ENCODE measurements at places on chromosomes 2 and 18. TPM values are rescaled to one million over a fixed set of nuclear protein-coding genes. Genes with fewer than 3 reads are reported as not detected.
A peak's percentile ranks its signal among the peaks of the same experiment; 100 is the strongest.

The PFN4 gene
- 1.9 TPM for polyA plus RNA-seq

The UGT1A3 gene
- not detected for polyA plus RNA-seq

The LNPK gene
- 31.9 TPM for polyA plus RNA-seq

The EML6 gene
- polyA plus RNA-seq, result 8.5 TPM

The HRH4 gene
- 0.07 TPM for polyA plus RNA-seq

The FAM228A gene
- polyA plus RNA-seq, result 1.0 TPM

DNA sequence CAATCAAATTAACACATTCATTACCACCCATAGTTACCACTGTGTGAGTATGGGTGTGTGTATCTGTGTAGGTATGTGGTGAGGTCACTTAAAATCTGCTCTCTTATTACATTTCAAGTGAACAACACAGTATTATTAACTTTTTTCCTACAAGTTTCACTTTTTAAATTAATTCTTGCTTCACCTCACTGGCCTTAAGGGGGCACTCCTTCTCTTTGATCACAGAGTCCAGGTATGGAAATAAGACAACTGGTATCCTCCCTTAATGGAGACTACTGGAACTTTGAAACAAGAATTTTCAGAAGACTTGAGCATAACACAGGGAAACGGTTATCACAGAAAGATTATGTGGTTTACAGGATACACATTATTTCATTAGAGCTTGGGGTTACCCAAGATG lies 255.8 kb downstream of the ASXL3 start:
- no peak for DNase-seq

- DNase-seq, result no peak
These were observed 1046.7 kb upstream of the SLC39A10 start for GRCh38 chr2:194610297-194610696.

GRCh38 chr2:225196579-225196978 lies 154.3 kb upstream of the DOCK10 start:
- no peak for DNase-seq

DNA sequence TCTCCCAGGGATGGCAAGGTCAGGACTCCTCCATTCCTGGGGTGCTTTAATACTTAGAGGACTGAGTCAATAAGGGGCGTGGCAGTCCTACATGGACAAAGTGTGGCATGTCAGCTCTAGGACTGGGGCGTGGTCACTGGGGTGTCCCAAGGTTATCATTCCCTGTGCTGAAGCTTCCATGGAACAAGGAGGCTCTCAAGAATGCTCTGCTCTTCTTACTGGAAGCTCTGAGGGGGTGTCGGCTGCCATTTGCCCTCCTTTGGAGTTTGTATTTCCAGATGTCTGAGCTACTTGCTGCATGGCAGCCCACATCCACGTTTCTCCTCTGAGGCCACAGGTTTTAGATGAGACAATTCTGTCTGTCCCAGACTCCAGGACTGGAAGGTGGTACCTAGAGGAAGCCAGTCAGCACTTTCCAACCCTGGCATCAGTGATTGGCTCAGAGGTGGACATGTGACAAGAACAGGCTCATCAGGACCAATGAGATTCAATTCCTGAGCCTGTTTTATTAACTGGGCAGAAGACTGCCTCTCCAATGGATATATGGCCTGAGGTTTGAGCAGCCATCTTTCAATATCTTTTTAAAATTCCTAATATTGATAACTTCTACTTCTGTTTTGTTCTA lies 128.9 kb upstream of the ARL4C start:
- DNase-seq, result no peak

DNA sequence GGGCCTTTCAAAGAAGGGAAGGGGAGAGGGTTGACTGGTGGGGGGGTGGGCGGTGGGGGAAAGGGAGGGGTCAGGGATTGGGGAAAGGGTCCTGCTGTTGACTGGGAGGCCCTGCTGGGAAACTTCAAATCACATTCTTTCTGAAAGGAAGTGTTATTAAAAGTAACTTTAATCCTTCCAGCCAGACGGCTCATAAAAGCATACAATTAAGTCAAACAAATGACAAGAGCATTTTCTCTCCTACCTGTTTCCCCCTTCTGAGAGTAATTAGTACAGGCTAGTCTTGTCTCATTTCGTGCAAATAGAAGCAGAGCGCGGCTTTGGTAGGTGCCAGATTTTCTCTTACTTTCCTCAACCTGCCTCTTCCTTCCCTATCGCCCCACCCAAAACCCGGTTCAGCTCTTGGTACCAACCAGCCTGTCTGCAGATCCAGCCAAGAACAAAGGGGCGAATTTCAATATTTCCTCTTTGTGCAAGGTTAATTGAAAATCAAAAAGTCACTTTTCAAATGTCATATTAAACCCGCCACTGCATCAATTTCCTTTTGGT lies 2112.6 kb upstream of the PIK3C3 start:
- no peak for DNase-seq

DNA sequence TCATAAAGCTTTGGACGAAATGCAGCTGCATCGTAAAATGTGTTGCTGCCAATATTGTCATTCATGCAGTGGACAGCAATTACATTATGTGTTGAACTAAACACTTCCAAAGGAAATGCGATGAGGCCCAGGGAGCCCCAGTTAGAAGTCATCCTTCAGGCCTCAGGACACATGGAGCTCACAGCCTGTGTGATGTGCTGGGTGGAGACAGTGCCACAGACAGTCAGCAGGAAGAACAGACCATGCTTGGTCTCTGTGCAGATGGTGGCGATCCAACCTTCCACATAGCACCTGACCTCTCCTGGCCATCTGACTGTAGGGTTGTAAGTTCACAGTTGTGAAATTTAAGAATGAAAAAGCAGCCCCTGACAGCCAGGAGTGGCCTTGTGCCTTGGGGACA lies 118.3 kb upstream of the ALKAL2 start:
- no peak for DNase-seq

DNA sequence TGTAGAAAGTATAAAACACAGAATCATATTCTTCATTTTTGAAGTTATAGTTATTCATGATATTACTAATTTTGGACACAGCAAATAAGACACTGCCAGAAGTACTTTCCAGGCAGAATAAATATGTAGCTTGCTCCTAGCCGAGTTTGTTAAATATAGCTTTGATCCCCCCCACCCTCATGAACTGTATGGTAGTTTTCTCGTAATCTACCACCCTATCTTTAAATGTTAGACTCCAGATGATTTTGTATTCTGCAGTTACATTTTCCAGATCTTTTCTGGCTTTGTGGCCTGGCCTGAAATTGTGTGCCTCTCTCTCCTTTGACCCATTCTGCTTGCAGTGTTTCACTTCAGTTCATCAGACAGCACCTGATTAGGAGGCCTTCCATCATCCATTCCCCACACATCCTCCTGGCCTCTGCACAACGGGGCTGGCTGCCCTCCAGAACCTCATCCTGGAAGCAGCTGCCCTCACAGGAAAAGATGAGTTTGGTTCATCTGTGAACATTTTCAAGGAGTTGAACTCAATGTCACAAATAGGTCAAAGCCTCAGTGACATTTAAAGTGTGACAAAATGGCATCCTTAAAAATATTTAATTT lies 4.7 kb upstream of the KCNJ3 start:
- DNase-seq, result no peak

DNA sequence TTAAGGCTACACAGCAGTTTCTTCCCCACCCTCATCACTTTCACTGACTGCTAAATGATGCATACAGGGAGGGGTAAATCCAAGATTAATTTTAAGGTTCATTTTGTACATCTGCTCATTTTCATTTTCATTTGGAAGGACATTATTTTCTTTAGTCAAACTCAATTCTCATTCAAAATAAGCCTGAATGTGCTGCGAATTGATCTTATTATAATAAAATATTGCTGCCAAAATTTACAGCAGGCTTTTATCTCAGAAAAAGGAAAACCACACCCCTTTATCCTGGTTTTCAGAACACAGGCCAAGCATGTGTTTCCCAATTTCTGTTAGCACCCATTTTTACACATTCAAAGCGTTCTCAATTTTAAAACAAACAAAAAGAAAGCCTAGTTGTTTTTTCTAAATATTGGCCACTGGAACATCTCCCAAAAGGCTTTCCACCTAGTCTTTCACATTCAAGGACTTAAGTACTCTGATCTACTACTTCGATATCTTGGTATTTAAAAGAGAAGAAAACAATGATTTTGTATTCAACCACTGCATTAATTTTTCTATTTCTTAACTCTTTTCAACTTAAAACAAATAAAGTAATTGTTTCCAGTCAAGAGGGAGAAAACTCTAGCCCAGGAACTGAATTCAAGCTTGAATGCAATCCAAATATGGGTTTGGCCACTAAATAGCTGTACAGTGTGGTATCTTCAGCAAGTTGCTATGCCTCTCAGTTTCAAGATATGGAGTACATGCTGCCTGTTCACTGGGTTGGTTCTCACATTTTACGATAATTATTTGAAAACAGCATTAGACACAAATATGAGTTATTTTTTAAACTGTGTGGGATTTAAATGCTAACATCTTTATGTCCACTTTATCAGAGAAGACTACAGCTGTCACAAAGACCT lies 52.5 kb downstream of the CDH2 start:
- no peak for DNase-seq

GRCh38 chr2:196610796-196611195 lies 28.7 kb upstream of the CCDC150 start:
- no peak for DNase-seq

- peak; percentile 68 for DNase-seq
These were observed 555.5 kb downstream of the ARHGAP15 start for GRCh38 chr2:143684551-143685320.

DNA sequence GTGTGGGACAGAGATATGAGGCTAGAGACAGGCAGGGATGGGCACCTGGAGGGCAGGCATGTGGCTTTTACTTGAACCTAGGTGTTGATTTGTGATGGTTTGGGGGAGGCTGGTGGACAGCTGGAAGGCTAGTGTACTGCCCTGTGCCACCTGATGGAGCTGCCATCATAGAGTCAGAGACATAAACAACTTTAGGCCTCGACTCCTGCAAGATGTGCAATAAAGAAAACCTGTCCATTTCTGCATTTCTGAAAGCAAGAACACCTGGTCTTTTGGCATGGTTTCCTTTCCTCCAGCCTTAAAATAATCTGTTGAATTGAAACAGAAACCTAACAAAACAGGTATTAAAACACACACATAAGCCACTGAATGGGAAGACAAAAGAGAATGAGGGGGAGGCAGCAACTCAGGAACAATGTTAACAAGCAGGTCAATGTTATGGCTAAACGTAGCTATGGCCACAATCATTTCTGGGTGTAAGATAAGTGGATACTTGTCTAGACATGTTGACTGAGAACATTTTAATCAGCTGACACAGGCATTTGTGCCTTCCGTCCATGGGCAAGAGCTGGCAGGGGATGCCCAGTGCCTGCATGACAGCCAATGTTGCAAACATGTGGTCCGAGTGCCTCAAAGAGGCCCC lies 87.8 kb downstream of the KCTD1 start:
- no peak for DNase-seq

DNA sequence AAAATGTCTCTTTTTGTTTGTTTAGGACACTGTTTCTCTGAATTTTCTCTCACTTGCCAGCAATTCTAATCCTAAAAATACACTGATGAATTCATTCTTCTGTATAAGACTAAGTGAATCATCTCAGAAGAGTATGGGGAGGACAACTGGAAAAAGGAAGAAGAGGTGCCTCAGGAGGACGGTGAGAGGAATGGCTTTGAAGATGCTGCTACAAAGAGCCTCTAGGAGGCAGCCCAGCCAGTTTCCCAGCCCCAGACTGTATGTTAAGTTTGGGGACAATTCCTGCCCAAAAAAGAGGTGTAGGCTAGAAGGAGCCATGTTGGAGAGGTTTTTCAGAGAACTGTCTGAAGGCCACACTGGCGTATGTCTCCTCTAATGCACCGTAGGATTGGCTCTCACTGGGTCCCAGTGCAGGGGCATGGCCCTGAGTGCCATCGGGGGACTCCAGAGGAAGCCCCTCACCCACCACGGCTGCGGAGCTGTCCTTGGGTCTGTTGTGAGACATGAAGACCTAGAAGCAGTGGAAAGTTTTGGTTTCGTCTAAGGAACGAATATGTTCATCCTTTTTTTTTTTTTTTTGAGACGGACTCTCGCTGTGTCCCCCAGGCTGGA lies 3.1 kb upstream of the SDC1 start:
- no peak for DNase-seq
